Immature natural killer cell (primary cell): ENCODE measurements at places on chromosomes 16 and 17.

GRCh38 chr16:78805556-78805955 is 706.1 kb downstream of the WWOX start:
- no peak overlapping the region for H3K4me3 ChIP-seq
- H3K27ac ChIP-seq = no peak overlapping the region
- H3K4me1 ChIP-seq = peaks cover 17% of the 10 kb centered on the region
- no peaks in the 10 kb centered on the region for H3K36me3 ChIP-seq

GRCh38 chr16:87436225-87437172 is 44.4 kb downstream of the MAP1LC3B start:
- H3K27ac ChIP-seq = no peak overlapping the region
- peaks cover 6% of the 10 kb centered on the region for H3K27me3 ChIP-seq
- no peak for DNase-seq
- peaks cover 21% of the 10 kb centered on the region for H3K4me1 ChIP-seq

DNA sequence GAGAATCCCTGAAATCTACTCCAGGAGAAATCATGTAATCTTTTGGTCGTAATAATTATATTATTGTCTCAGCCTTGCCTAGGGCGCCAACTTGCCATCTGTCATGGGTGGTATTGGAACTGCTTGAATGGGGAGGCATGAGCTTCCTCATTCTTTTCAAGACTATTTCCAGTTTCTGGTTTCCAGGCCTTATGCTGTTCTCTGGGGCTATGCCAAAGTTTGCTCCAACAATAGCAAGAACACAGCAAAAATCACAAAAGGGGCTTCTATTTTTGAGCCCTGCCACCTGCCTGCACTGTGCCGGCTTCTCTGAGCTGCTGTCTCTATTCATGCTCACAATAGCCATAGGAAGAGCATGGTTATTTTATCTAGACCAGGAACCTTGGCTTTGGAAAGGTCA is 111.7 kb downstream of the SPECC1 start:
- H3K27me3 ChIP-seq = peaks cover 2% of the 10 kb centered on the region
- no peak overlapping the region for H3K4me3 ChIP-seq
- no peak overlapping the region for H3K27ac ChIP-seq
- H3K4me1 ChIP-seq = peaks cover 2% of the 10 kb centered on the region
- no peaks in the 10 kb centered on the region for H3K36me3 ChIP-seq

GRCh38 chr17:68821860-68822696 is 133.1 kb downstream of the ABCA8 start:
- no peaks in the 10 kb centered on the region for H3K4me1 ChIP-seq
- no peak overlapping the region for H3K27ac ChIP-seq
- DNase-seq = no peak

DNA sequence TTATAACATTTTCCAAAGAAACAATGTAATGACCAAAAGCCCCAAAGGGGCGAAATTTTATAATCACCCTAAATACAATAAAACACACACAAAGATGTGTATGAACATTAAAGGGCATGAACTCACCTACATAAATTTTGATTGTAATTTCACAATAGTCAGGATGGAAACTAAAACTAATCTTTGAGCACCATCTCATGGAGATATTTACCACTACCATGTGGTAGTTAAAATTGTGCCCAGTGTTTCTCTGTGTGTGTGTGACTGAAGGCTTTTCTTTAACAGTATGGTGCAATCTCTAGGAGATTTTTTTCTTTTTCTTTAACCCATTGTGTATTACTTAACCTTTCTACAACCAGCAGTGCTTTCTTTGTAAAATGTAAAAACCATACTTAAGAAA is 19.7 kb upstream of the MEIOC start:
- H3K36me3 ChIP-seq = no peaks in the 10 kb centered on the region
- H3K4me1 ChIP-seq = no peaks in the 10 kb centered on the region
- H3K27me3 ChIP-seq = peaks cover 6% of the 10 kb centered on the region
- DNase-seq = no peak

DNA sequence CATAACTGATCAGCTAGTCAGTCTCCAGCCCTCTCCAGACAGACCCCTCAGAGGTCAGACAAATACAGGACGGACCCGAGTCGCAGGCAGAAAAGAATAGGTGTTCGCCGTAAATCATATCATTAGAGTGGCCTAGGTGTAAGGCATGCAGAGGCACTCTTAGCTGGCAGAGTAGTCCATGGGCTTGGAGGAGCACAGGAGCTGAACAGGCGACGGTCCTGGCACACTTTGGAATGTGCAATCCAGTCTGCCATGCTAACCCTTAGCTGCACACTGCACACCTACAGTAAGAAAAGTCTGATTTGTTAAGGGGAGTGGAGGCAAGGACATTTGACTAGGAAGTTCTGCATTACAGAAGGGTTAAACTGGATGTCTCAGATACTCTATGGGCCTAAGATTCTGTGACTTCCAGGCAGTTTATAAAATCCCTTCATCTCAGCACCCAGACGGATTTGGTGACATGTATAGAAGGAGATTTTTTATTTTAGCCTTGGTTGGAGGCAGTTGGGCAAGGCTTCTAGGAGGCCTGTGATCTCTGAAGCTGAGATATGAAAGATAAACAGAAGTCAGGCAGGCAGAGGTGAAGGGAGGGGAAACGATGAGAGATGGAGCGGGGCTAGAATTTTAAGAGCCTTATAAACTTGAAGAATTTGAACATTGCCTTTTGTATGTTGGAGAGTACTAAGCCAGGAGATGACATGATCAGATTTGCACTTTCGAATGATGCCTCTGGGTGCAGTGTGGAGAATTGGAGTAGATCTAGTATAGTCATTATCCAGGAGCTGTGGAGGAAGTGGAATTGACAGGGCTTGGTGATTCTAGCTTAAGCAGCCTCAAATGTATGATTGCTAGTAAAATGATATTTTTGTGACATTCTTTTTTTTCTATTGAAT is 34.6 kb upstream of the SLC5A11 start:
- peaks cover 2% of the 10 kb centered on the region for H3K4me1 ChIP-seq
- H3K27ac ChIP-seq = peak overlapping the region; percentile 45
- DNase-seq = no peak
- H3K4me3 ChIP-seq = no peak overlapping the region
- H3K27me3 ChIP-seq = peaks cover 5% of the 10 kb centered on the region

GRCh38 chr17:17039911-17040310 is 2.3 kb upstream of the MPRIP start:
- peaks cover 28% of the 10 kb centered on the region for H3K4me1 ChIP-seq
- H3K4me3 ChIP-seq = no peak overlapping the region
- H3K27me3 ChIP-seq = peaks cover 5% of the 10 kb centered on the region
- DNase-seq = no peak

- DNase-seq = peak; percentile 80
- peak overlapping the region; percentile 71 for H3K4me3 ChIP-seq
- H3K4me1 ChIP-seq = peaks cover 41% of the 10 kb centered on the region
- H3K27me3 ChIP-seq = peaks cover 4% of the 10 kb centered on the region
- H3K36me3 ChIP-seq = peaks cover 10% of the 10 kb centered on the region
- peak overlapping the region; percentile 96 for H3K27ac ChIP-seq
These were observed 8.2 kb downstream of the NMRAL1 start for GRCh38 chr16:4465977-4466779.

DNA sequence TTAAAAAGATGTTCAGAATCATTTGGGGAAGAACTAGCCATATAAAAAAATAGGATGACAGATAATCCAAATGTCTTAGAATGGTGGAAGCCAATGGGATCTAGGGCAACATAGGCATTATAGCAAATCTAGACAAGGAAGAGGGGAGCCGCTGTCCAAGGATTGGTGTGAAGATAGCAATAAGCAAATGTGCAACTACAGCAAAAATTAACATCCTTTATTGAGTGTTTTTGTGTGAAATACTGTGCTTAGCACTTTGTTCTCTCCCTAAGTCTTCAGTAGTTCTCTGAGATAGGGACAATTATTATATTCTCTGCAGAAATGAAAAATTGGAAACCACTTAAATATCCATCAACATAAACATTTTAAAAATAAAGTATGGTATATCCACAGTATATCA is 177.0 kb downstream of the PHKB start:
- no peak overlapping the region for H3K27ac ChIP-seq
- H3K27me3 ChIP-seq = no peaks in the 10 kb centered on the region
- H3K4me3 ChIP-seq = no peak overlapping the region

DNA sequence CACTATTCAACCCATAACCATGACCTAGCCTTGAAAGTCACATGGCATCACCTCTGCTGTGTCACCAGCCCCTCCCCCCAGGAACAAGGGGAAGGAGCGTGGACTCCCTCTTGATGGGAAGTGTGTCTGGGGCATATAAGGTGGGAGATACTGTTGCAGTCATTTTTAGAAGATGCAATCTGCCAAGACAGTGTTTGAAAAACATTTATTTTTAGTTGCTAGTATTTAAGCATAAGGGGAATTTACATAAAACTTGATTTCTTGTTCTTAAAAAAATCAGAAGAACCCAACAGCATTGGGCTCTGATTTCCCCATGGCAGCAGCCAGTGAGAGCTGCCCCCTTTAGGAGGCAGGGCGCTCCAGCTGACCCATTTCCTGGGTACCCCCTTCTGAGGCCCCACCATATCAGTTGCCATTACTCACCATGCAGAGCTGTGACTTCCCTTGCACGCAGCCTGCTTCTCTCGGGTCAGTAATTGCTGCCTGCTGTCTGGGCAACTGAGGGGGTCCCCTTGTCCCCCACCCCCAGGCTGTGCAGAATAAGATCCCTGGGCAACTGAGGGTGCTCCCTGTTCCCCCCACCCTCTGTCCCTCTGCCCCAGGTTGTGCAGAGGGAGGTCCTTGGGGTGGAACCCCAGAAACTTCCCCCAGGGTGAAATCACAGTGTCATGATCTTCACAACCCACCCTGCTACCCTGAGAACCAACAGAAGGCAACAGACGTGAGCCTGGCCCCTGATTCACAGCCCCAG is 11.8 kb upstream of the CDC42EP4 start:
- peaks cover 11% of the 10 kb centered on the region for H3K27me3 ChIP-seq
- no peak overlapping the region for H3K27ac ChIP-seq
- H3K36me3 ChIP-seq = no peaks in the 10 kb centered on the region
- no peak overlapping the region for H3K4me3 ChIP-seq
- DNase-seq = no peak

- DNase-seq = no peak
- no peak overlapping the region for H3K4me3 ChIP-seq
- peaks cover 34% of the 10 kb centered on the region for H3K4me1 ChIP-seq
- peaks cover 13% of the 10 kb centered on the region for H3K36me3 ChIP-seq
- no peak overlapping the region for H3K27ac ChIP-seq
These were observed 225.6 kb downstream of the MSI2 start for GRCh38 chr17:57481910-57482391.

GRCh38 chr16:27401768-27402568 is at the start of gene IL21R:
TSS of gene IL21R (plus strand) at chr16:27402174. CDS start at chr16:27430072, 27,898 bp downstream.
- peaks cover 17% of the 10 kb centered on the region for H3K27me3 ChIP-seq
- DNase-seq = peak; percentile 96
- H3K36me3 ChIP-seq = peaks cover 12% of the 10 kb centered on the region
- H3K4me3 ChIP-seq = peak within 1 kb of the TSS; percentile 99
- peak within 1 kb of the TSS; percentile 96 for H3K27ac ChIP-seq
- peaks cover 77% of the 10 kb centered on the region for H3K4me1 ChIP-seq

- H3K36me3 ChIP-seq = no peaks in the 10 kb centered on the region
- H3K27ac ChIP-seq = no peak overlapping the region
- no peak overlapping the region for H3K4me3 ChIP-seq
These were observed 1224.6 kb downstream of the CDH8 start for GRCh38 chr16:60811657-60812056.

GRCh38 chr17:6666077-6666521 is 14.5 kb downstream of the C17orf100 start:
- H3K4me3 ChIP-seq = no peak overlapping the region
- H3K36me3 ChIP-seq = peaks cover 3% of the 10 kb centered on the region
- H3K4me1 ChIP-seq = no peaks in the 10 kb centered on the region
- peaks cover 19% of the 10 kb centered on the region for H3K27me3 ChIP-seq

- no peak for DNase-seq
- H3K4me1 ChIP-seq = no peaks in the 10 kb centered on the region
- no peak overlapping the region for H3K4me3 ChIP-seq
- H3K36me3 ChIP-seq = peaks cover 15% of the 10 kb centered on the region
- H3K27me3 ChIP-seq = no peaks in the 10 kb centered on the region
These were observed 101.2 kb downstream of the MRTFB start for GRCh38 chr16:14172200-14172809.

GRCh38 chr17:60107526-60108257 is 29.0 kb upstream of the HEATR6 start:
- peaks cover 5% of the 10 kb centered on the region for H3K27me3 ChIP-seq
- DNase-seq = no peak
- no peak overlapping the region for H3K4me3 ChIP-seq
- H3K4me1 ChIP-seq = peaks cover 4% of the 10 kb centered on the region
- H3K27ac ChIP-seq = no peak overlapping the region
- no peaks in the 10 kb centered on the region for H3K36me3 ChIP-seq

GRCh38 chr17:12431188-12431587 is 234.5 kb upstream of the MYOCD start:
- no peaks in the 10 kb centered on the region for H3K4me1 ChIP-seq
- peaks cover 3% of the 10 kb centered on the region for H3K36me3 ChIP-seq
- peaks cover 2% of the 10 kb centered on the region for H3K27me3 ChIP-seq
- H3K4me3 ChIP-seq = no peak overlapping the region

DNA sequence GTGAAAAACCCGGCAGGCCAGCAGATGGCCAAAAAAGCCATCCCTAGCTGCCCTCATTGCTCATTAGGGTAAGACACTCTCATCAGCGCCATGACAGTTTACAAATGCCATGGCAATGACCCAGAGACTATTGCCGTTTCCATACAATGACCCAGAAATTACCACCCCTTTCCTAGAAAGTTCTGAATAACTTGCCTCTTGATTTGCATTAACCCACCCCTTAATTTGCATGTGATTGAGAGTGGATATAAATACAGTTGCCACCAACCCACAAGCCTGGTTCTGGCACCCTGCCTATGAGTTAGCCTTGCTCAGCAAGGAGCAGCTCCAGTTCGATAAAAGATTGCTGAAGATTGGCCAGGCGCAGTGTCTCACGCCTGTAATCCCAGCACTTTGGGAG is 16.1 kb upstream of the C16orf54 start:
- no peak overlapping the region for H3K4me3 ChIP-seq
- H3K27me3 ChIP-seq = no peaks in the 10 kb centered on the region
- peaks cover 15% of the 10 kb centered on the region for H3K4me1 ChIP-seq
- H3K27ac ChIP-seq = no peak overlapping the region
- no peaks in the 10 kb centered on the region for H3K36me3 ChIP-seq
- no peak for DNase-seq

DNA sequence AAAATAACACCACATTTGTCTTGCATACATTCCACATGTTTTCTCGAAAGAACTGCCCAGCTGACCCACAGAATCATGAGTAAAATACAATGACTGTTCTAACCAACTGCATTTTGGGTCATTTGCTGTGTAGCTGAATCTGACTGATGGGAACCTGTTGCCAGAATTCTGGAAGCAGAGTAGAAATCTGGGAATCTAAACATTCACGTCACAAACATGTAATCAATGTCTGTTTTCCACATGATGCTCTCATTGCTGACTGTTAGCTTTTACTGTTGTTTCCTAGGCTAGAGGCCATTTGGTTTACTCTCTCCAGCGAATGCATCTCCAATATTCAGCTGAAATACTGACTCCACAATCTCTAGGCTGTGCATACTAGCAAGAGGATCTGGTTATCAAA is 710.1 kb downstream of the KCNJ2 start:
- H3K27ac ChIP-seq = no peak overlapping the region
- H3K36me3 ChIP-seq = no peaks in the 10 kb centered on the region
- H3K27me3 ChIP-seq = no peaks in the 10 kb centered on the region
- no peaks in the 10 kb centered on the region for H3K4me1 ChIP-seq
- no peak overlapping the region for H3K4me3 ChIP-seq

GRCh38 chr17:57257195-57257894 is 1.0 kb downstream of the MSI2 start:
- H3K4me3 ChIP-seq = peak overlapping the region; percentile 92
- peaks cover 27% of the 10 kb centered on the region for H3K36me3 ChIP-seq
- no peaks in the 10 kb centered on the region for H3K27me3 ChIP-seq
